SJCRH30 (cell line): ENCODE measurements at places on chromosomes 2 and 18. TPM values are rescaled to one million over a fixed set of nuclear protein-coding genes. Genes with fewer than 3 reads are reported as not detected.

ALPP gene
- 0.08 TPM in 1 of 2 replicates, not detected in the other for total RNA-seq

STEAP3 gene
- 2.2 and 2.6 TPM in 2 replicates for total RNA-seq

DNA sequence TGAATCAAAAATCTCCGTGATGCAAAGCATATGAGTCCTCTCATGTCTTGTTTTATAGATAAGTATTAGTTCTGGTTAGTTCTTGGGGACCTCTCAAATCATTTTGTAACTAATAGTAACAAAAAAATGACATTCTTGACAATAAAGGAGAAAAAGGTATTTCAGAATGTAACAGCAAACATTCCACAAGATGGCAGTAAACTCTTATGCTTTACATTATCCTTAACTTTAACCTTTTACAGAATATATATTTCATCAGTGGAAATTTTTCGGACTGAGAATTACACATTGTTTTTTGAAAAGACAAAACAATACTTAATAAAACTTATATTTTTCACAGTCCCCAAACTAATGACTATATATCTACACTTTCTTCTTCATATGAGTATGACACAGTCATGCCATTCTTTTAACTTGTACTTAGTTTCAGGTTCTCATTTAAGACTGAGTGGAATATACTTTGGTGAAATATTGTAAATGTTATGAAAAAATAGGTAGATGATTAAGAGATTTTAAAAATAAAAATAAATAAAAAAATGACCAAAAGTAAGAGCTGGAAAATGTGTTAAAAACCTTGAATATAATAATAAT lies 142.9 kb upstream of the NXPH2 start:
- H3K36me3 ChIP-seq, result no peaks in the 10 kb centered on the region; the same call in 1 of the 2 replicates
- H3K27me3 ChIP-seq, result peaks cover 6% of the 10 kb centered on the region; the same call in 1 of the 2 replicates
- no peaks in the 10 kb centered on the region for H3K4me1 ChIP-seq
- peak; percentile 38 for DNase-seq
- H3K4me3 ChIP-seq, result no peak overlapping the region

DNA sequence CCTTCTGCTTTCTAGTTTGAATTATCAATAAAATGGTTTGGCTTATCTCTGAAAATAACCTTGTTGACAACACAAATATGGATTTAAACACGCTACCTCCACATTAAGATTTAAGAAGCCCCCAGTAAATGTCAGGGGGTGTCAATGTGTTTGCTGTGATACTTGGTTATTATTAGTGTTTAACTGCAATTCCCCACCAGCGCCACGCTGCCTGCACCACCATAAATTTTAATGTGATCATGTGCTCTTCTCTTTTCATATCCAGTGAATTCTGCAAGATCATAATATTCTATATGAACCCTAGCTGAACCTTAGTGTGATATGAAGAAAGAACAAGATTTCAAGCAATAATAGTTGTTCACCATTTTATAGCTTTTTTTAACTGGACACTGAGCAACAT lies 330.7 kb downstream of the AGPS start:
- no peaks in the 10 kb centered on the region for H3K36me3 ChIP-seq
- no peak overlapping the region for H3K27ac ChIP-seq
- H3K4me3 ChIP-seq, result no peak overlapping the region
- H3K27me3 ChIP-seq, result no peaks in the 10 kb centered on the region
- H3K4me1 ChIP-seq, result peaks cover 4% of the 10 kb centered on the region; the same call in 1 of the 2 replicates

GRCh38 chr2:38152913-38153312 lies 77.0 kb upstream of the CYP1B1 start:
- no peak overlapping the region for H3K4me3 ChIP-seq
- no peak overlapping the region for H3K27ac ChIP-seq
- H3K27me3 ChIP-seq, result peaks cover 5% of the 10 kb centered on the region; the same call in 1 of the 2 replicates
- no peaks in the 10 kb centered on the region for H3K36me3 ChIP-seq

GRCh38 chr2:10538224-10538894 lies 90.2 kb upstream of the ODC1 start:
- H3K4me3 ChIP-seq, result no peak overlapping the region
- peaks cover 5% of the 10 kb centered on the region for H3K4me1 ChIP-seq
- DNase-seq, result no peak
- H3K27ac ChIP-seq, result no peak overlapping the region
- no peaks in the 10 kb centered on the region for H3K36me3 ChIP-seq

DNA sequence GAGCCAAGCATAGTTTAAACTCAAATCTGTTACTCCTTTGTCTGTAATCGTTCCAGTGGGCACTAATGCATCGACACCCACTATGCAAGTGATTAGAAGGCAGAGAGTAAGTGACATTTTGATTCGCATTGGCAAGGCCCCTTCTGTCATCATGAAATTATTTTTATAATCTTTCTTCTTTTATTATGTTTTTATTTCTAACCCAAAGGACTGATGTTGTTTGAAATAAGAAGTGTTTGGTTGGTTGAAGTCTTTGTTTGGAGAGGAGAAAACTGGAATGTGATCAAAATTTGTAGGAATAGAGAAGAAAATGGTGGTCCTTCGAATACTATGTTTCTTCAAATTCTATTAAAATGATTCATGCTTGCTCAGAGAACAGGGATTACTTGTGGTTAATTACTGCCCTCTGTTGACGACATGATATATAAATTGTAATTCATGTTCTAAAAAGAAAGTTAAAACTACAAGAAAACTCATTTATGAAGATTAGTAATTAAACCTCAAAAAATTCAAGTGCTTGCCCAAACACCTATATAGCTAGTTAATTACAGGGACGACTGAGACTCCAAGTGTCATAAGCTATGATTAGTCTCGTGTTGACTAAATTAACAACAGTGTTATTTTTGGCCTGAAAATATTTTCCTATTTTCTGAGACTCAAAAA lies 26.4 kb upstream of the TFPI start:
- no peaks in the 10 kb centered on the region for H3K27me3 ChIP-seq
- no peaks in the 10 kb centered on the region for H3K36me3 ChIP-seq
- peaks cover 14% of the 10 kb centered on the region for H3K4me1 ChIP-seq
- peak; percentile 92 for DNase-seq
- H3K27ac ChIP-seq, result peak overlapping the region; percentile 19
